Osteoblast (primary cell): ENCODE measurements at places on chromosomes 7 and 10. TPM values are rescaled to one million over a fixed set of nuclear protein-coding genes. Genes with fewer than 3 reads are reported as not detected.
A peak's percentile ranks its signal among the peaks of the same experiment; 100 is the strongest.

The AGBL3 gene
- 2.2 and 2.7 TPM in 2 replicates for total RNA-seq

The CFTR gene
- total RNA-seq, result not detected in 2 replicates

The IKZF1 gene
- total RNA-seq, result under 0.01 TPM in 1 of 2 replicates, not detected in the other

The KIF20B gene
- 4.7 and 5.6 TPM in 2 replicates for total RNA-seq

The ZNF365 gene
- total RNA-seq, result 9.1 and 9.8 TPM in 2 replicates

The GAD2 gene
- not detected in 2 replicates for total RNA-seq

DNA sequence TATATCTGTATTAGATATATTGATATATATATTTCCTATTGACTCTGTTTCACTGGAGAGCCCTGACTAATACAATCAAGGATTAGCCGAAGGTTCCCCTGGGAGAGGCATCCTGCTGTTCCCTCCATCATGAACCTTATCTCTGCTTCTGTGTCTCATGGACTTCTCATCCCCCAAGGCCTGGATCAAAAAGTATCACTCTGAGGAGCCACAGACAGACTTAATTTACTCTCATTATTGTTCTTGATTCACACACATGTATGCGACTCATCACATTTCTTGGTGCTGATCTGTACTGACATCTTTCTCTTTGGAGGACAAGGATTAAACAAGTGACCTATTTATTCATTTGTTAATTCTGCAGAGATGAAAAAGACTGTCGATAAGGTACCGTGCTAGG is 550.2 kb downstream of the KCNMA1 start:
- no peak overlapping the region for H3K27ac ChIP-seq
- H3K27me3 ChIP-seq, result no peaks in the 10 kb centered on the region
- no peak for DNase-seq
- H3K4me3 ChIP-seq, result no peak overlapping the region
- no peaks in the 10 kb centered on the region for H3K36me3 ChIP-seq

GRCh38 chr7:29858191-29858951 is 52.1 kb downstream of the WIPF3 start:
- no peak for DNase-seq
- no peak overlapping the region for H3K4me3 ChIP-seq
- H3K36me3 ChIP-seq, result no peaks in the 10 kb centered on the region
- no peak overlapping the region for H3K27ac ChIP-seq
- H3K27me3 ChIP-seq, result peaks cover 8% of the 10 kb centered on the region

DNA sequence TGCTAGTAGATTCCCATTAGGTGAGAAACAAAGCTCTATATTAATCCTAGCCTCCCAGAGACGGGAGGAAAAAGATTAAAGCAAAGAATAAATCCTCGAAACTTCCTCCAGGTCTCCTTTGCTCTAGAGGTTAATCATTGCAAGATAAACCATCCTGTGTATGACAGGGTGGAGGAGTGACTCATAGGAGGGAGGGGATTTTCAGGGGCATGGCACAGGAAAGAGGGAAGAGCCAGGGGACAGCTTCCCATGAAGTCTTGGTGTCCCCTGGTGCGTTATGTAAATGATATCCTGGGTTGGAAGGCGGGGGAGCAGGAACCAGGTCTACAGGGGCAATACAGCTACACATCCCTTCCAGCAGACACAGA is 780 bp downstream of the CYP3A5 start:
- no peak overlapping the region for H3K4me3 ChIP-seq
- no peak overlapping the region for H3K27ac ChIP-seq
- no peaks in the 10 kb centered on the region for H3K27me3 ChIP-seq
- H3K36me3 ChIP-seq, result no peaks in the 10 kb centered on the region
- no peaks in the 10 kb centered on the region for H3K4me1 ChIP-seq
- DNase-seq, result no peak

DNA sequence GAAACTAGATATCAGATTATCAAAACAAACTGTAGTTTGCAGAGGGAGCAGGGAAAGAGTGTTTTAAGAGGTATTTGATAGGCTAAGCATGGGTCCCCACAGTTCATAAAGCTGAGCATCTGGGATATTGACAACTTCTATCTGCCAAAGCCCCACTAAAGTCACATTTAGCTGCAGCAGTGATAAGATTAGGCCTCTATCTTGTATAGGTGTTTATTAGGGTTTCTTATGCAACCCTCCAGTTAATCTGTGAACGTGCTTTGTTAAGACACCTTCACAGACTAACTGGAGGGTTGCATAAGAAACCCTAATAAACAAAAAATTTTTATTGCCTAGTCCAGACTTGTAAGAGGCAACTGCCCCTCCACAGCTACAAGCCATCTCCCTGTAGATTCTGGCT is 78.0 kb downstream of the CYP51A1 start:
- DNase-seq, result no peak
- H3K27me3 ChIP-seq, result no peaks in the 10 kb centered on the region
- H3K27ac ChIP-seq, result no peak overlapping the region
- peaks cover 9% of the 10 kb centered on the region for H3K36me3 ChIP-seq

GRCh38 chr10:118321724-118322575 is 20.2 kb downstream of the FAM204A start:
- no peak for DNase-seq
- no peaks in the 10 kb centered on the region for H3K4me1 ChIP-seq
- H3K4me3 ChIP-seq, result no peak overlapping the region
- no peaks in the 10 kb centered on the region for H3K27me3 ChIP-seq

DNA sequence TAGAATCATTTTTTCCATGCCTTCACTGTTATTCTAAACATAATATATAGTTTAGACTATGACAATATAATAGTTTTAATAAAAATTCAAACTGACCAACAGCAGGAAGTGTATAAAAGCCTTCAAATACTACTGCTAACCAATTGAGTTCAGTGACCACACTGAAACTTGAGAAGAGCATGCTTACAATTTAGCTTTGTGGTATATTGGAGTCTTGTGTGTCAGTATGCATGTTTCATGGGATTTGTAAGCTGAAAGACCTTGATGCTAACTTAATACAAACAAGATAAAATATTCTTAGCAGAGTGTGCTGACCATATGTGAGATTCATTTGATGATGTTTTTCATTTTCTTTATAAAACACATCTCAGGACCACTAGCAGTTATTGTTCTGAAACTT is 395.5 kb downstream of the SUGCT start:
- no peak for DNase-seq
- no peaks in the 10 kb centered on the region for H3K4me1 ChIP-seq
- H3K36me3 ChIP-seq, result no peaks in the 10 kb centered on the region
- no peaks in the 10 kb centered on the region for H3K27me3 ChIP-seq
- H3K4me3 ChIP-seq, result no peak overlapping the region

DNA sequence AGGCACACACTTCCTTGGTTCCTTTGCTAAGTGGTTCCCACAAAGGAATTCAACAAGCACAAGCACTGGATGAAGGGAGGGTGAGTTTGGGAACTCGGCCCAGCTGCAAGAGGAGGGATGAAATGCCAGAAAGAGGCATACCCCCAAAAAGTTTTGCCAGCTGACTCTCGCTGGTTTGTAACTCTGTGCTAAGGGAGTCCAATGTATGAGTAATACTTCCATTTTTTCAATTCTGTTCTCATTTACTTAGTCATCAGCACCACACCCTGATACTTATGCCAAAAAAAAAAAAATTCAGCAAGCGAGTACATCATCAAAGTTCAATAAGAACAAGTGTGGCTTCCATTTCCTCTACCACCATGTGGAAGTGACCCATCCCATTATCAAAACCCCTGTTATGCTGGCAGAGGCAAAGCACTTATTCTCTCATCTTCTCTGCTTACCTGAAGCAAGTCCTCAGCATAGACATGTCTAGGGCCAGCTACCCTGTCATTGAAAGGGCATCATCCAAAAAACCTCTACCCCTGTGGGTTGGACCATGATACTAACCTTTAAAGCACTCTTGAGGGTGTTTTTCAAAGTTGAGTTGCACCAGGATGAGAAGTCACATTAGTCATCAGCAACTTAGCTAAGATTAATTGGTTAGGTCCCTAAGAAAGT is 6.9 kb upstream of the HYCC1 start:
- no peaks in the 10 kb centered on the region for H3K36me3 ChIP-seq
- peak; percentile 50 for DNase-seq
- H3K27ac ChIP-seq, result peak overlapping the region; percentile 79

- H3K36me3 ChIP-seq, result no peaks in the 10 kb centered on the region
- no peak for DNase-seq
- H3K4me3 ChIP-seq, result no peak overlapping the region
- H3K4me1 ChIP-seq, result no peaks in the 10 kb centered on the region
- H3K27ac ChIP-seq, result no peak overlapping the region
Measured at GRCh38 chr7:20176578-20177242, 40.5 kb downstream of the MACC1 start.

DNA sequence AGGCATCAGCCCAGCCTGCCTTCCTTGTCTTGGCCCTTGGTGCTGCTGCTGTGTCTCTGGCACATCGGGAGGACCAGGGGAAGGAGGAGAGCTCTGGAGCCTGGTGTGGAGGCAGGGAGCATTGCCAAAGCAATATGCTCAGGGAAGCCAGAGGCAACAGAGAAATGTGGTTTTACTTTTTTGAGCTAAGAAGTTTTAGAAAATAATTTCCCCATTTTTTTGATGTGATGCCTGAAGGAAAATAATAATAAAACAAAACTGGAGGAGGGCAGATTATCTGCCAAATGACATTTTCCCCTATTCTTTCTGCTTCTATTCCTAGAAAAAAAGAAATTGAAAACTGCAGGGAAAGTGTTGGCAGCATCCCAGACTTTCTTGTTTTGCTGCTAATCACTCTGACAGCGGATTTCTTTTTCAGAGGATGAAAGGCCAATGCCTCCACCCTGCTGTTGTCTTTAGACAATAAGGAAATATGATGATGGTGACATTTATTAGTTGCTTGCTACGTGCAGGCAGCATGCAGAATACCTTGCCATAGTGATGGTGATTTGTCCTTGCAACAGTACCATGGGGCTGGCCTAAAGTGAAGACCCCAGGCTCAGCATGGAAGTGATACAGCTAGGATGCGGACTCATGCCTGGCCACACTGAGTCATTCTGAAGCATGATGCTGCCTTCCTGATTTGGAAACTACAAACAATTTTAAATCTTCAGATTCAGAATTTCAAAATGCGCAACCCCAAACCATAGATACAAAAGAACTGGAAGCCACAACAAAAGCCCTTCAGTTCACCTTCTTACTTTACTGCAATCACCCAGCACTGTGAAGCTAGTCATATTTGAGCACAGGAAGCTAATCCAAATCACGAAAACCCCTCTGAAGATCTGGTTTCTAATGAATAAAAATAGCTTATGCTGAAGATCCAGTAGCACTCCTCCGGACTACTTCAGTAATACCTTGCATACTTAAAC is 260.2 kb upstream of the TMEM72 start:
- peak; percentile 32 for DNase-seq
- no peaks in the 10 kb centered on the region for H3K36me3 ChIP-seq
- peaks cover 7% of the 10 kb centered on the region for H3K4me1 ChIP-seq
- H3K4me3 ChIP-seq, result no peak overlapping the region

- no peaks in the 10 kb centered on the region for H3K27me3 ChIP-seq
- peaks cover 35% of the 10 kb centered on the region for H3K4me1 ChIP-seq
- peak overlapping the region; percentile 54 for H3K4me3 ChIP-seq
- no peaks in the 10 kb centered on the region for H3K36me3 ChIP-seq
- no peak for DNase-seq
Measured at GRCh38 chr7:130430115-130430514, 10.7 kb downstream of the CEP41 start.

DNA sequence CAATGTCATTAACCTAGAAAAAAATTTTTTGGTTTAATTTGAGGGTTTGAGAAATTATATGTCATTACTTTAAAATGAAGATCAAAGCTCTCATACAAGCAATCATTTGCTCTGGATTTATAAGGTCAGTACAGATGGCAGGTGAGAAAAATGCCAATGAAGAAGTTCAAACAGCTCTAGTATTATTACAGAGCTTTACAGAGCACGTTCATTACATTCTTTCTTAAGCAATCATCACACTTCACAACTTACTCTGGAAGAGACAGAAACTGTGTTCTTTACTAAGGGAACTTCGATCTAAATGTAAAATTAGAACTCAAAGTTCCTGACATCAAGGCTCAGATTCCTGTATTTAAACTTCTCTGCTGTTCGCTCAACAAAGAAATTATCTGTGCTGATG is 153.4 kb downstream of the ATE1 start:
- H3K27me3 ChIP-seq, result no peaks in the 10 kb centered on the region
- H3K36me3 ChIP-seq, result no peaks in the 10 kb centered on the region
- no peak overlapping the region for H3K27ac ChIP-seq
- no peaks in the 10 kb centered on the region for H3K4me1 ChIP-seq
- DNase-seq, result no peak
- no peak overlapping the region for H3K4me3 ChIP-seq
